Activated CD4-positive, alpha-beta T cell treated with anti-CD3 and anti-CD28 coated beads, Interleukin-2, amount 50 U/mL, for 48 hours (primary cell): ENCODE measurements at places on chromosomes 11 and 22.

DNA sequence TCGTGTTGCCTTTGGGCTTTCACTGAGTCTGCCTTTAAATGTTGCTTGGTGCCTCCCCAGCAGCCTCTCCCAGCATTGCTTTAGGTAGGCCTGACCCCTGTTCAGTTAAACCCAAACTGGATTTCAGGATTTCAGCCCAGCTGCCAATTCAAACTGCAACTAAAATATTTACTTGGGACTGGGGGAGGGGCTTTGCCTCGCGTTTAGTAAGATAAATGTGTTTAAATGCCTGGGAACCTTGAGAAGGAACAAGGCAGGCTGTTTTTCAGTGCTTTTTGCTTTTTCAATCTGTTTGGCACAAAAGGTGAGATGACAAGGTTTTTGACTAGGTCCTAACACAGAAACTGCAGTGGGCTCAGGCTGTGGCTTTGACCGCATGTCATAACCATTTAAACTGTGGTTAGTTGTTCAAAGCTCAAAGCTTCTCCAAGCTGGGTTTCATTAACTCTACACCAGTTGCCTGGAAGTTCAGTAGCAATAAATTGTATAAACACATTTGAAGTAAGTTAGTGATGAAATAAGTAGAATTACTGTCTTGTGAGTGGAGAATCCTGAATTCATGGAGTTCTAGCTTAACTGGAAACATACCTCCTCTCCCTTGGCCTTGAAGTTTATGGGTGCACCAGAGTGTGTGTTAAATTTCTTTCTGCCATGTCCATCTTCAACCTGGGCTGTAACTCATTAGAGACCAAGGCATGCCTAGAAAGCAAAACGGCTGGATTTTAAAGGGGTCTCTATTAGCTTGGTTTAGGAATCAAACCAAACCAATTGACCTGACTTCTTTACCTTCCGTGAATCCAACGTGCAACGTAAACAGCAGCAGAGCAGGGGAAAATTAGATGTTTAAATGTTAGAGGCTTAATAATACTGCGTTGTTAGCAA lies 3.6 kb downstream of the PKNOX2 start:
- DNase-seq, result no peak

DNA sequence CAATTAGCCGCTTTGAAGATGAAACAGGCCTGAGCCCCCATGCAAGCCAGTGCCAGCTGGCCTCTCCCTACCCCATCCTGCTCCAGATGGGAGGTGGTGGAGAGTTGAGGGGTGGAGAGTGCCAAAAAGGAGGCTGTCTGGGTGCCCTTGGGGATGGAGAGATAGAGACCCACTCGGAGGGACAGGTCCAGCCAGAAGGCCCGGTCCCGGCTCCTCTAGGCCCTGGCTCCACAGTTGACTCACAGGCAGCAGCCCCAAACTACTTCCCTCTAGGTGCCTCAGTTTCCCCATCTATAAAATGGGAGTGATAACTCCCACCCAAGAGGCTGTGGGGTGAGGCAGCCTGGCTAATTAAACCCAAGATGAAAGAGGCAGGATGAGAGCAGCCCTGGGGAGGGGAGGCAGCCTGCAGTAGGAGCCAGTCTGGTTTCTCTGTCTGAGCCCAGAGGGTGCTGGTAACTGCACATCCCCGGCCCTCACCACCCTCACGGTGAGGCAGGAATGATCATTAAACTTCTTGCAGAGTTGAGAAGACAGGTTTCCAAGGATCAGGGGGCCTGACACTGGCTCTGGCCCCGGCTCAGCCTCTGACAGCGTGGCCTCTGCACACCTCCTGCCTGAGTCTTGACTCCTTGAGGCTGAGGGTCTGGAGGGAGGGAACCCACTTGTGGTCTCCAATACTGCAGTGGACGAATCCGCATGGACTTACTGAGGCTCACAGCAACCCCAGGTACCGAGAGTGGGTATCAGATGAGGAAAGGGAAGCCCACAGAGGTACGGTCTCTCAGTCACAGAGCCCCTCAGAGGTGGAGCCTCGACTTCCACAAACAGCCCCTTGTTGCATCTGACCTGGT lies 1.4 kb upstream of the AP5B1 start:
- DNase-seq, result no peak

DNA sequence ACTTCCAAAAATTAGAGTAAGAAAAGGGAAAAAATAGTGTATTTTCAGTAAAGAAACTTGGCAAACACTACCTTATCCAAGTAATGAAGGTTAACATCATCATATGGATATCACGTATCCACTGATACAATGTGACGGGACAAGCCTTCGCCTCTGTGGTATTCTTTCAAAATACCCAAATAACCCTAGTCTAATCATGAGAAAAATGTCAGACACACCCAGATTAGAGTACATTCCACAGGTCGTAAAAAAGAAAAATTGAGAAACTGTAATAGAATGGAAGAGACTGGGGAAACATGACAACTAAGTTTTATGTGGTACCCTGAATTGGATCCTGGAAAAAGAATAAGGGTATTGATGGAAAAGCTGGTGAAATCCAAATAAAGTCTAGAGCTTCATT lies 48.9 kb downstream of the NARS2 start:
- DNase-seq, result no peak

DNA sequence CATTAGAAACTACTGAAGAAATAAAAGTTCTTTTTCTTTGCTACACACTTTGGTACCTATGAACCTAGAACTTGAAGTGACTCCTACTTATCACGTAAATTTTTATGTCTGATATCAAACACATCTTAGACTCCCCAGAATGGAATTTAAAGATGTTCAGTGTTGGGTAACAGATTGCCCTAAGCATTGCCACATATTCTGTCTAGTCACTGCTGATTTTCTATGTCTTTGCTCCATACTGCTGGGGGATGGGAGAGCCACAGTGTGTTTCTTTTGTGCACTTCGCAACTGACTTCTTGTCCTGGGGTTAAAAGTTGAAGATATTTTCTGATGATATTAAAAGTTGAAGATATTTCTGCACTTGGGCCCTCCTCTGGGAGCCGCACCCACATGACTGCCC lies 19.4 kb upstream of the MYO18B start:
- DNase-seq, result no peak

- no peak for DNase-seq
These were observed 513.6 kb downstream of the METTL15 start for GRCh38 chr11:28621753-28622152.

- no peak for DNase-seq
These were observed 2.1 kb downstream of the FEZ1 start for GRCh38 chr11:125494031-125494360.
